Stimulated activated CD8-positive, alpha-beta memory T cell treated with anti-CD3 and anti-CD28 coated beads, Interleukin-2, amount 100 ng/mL, for 1 hour (primary cell): ENCODE measurements at places on chromosomes 1 and 21.

- DNase-seq = no peak
Measured at GRCh38 chr1:183588827-183589226, 1.4 kb downstream of the NCF2 start.

DNA sequence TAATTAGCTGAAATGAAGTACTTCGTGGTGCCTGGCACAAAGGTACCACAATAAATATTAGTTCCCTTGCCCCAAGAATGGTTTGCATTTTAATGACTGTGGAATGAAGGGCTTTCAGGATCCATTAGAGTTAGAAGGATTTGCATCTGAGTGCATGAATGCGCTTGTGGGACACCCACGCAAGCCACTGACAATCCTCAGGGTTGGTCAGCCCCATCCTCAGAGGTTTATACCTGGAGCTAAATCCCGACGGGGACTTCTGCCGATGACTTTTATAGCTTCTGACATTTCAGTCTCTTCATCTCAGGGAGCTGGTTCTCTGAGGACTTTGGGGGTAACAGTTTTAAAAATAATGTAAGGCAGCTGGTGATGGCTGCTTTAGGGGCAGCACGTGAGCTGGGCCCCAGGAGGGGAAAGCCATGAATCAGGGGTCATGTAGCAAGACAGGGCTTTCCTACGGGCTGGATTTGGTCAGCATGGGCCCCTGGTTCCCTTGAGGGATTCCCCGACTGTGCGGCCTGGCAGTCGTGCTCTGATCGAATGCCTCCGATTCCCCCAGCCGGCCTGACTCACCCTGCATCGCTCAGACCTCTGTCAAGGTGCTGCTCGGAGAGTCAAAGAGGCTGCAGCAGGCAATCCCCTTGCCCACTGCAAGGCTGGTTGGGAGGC is 20.8 kb upstream of the IL10 start:
- no peak for DNase-seq

DNA sequence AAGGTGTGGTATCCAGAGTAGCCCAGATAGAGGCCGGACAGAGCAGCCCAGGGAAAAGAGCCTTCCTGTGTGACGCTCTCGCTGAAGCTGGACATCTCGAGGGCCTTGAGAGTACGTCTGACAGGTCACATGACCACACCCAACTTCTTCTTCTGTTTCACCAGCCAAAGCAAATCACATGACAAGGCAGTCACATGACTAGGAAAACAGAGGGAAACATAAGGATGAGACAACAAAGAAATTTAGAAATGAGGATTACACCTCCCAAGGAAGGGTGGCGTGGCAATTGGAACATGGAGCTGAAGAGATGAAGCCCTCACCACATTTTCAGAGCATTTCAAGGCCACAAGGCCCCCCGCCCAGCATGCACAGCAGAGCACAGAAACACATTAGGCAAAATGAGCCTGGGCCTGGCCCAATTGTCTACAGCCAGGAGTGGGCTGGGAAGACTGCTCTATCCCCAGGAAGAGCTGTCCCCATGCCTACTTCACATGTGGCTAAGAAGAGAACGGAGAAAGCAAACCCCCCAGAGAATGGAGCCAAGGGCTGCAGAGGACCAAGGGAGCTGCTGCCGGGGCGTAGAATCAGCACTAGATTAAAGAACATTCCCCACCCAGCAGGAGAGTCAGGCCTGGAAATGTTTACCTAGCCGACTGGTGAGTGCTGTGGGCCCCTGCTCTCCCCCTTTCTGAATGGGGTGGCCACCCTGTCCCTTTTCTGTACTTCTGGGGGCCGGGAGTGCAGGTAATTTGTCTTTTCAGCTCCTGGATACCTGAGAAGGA is 305.1 kb downstream of the NPHP4 start:
- no peak for DNase-seq

- no peak for DNase-seq
Measured at GRCh38 chr1:164635803-164636731, 77.1 kb downstream of the PBX1 start.

- no peak for DNase-seq
Measured at GRCh38 chr1:230382001-230382491, 44.1 kb downstream of the PGBD5 start.

DNA sequence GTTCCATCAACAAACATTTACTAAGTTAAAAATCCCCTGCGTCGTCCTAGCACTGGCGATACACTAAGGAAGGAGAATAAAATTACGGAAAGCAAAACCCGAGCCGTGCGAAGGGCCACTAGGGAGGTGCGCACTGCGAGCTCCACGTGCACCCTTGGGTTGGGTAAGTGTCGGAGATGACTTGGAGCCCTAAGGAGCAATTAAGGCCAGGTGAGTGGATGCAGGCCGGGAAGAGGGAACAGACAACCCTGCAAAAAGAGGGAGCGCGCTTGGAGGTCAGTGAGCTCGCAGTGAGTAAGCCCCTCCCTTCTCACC is 704 bp downstream of the WDR4 start:
- DNase-seq = no peak
